ENCODE measurements at places on chromosomes 7 and 10. TPM values are rescaled to one million over a fixed set of nuclear protein-coding genes. Genes with fewer than 3 reads are reported as not detected.

- no peak for DNase-seq
These were observed 557 bp downstream of the CYTH3 start for GRCh38 chr7:6271694-6272440.

DNA sequence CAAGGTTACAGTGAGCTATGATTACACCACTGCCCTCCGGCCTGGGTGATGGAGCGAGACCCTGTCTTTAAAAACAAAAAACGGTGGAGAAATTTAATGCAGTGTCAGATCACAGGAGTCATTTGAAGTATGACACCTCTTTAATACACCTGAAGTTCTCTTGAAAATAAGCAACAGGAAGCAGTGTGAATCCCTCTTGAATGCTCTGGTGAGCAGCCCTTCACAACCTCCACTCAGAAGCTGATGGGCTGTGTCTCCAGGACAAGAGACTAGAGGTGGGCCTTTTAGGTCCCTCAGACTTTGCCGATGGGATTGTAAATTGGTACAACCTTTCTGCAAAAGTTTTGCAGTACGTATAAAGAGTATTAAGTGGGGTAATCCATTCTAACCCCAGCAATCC is 50.1 kb downstream of the CYP26A1 start:
- no peak for DNase-seq

- no peak for DNase-seq
These were observed 904.0 kb downstream of the SORCS3 start for GRCh38 chr10:105545101-105545500.

The ZNF438 gene
- 0.98 TPM for polyA plus RNA-seq

DNA sequence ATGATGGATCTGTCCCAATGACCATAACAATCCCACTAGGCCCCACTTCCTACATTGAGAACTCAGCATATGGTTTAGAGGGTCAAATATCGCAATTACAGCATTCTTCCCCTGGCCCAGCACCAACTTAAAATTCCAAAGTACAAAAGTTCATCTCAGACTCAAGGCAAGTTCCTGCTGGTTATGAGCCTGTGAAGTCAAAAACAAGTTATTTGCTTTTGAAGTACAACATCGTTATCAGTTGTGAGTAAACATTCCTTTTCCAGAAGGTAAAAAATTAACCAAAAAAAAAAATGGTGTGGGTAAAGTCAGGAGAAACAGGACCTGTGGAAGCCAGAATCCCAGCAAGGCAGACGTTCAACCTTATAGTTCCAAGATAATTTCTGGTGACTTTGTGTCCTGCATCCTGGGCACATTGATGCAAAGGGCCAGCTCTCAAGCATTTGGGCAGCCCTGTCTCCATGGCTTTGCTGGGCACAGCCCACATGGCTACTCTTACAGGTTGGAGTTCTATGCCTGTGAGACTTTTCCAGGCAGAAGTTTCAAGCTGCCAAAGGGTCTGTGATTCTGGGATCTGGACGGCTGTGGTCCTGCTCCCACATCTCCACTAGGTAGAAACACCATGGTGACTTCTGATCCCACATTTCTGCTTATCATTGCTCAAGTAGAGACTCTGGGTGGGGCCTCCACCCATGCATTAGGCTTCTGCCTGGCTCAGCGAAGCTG is 37.5 kb downstream of the AKR1C8 start:
- DNase-seq, result peak; percentile 99

DNA sequence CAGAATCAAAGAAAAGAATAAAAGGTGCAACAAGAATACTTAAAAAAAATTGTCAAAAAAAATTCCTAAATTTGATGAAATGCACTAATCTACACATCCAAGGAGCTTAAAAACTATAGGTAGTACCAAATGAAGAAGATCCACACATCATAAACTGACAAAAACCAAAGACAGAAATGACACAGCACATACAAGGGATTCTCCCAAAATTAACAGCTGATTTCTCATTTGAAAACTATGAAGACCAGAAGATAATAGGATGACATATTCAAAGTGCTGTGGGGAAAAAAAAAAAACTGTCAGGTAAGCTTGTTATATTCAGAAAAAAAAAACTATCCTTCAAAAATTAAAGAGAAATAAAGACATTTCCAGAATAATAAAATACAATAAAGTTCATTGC is 618.2 kb downstream of the TNS3 start:
- DNase-seq, result no peak

- peak; percentile 74 for DNase-seq
These were observed 52.4 kb downstream of the NOC3L start for GRCh38 chr10:94310369-94310768.

- no peak for DNase-seq
These were observed 771 bp upstream of the PILRB start for GRCh38 chr7:100357131-100357561.

DNA sequence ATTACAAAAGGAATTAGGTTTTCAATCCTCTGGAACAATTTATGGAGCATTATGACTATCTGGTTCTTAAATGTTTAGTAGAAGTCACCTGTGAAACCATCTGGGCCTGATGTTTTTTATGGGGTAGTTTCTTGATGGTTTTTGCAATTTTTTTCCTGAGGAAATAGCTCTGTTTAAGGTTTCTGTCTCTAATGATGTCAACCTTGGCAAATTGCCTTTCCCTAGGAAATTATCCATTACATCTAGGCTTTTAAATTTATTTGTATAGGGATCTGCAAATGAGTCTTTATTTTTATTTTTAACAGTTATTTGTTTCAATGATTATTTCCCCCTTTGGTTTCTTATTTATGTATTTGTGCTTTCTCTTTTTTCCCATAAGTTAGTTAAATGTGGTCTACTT is 222.8 kb downstream of the GALNT17 start:
- DNase-seq, result no peak

Data from HepG2 (cell line).